ENCODE measurements at places on chromosomes 13 and 19. TPM values are rescaled to one million over a fixed set of nuclear protein-coding genes. Genes with fewer than 3 reads are reported as not detected.

ZFP14 gene
- total RNA-seq, result 1.2 TPM

ADGRE3 gene
- not detected for total RNA-seq

RNF113B gene
- not detected for total RNA-seq

TNNI3 gene
- total RNA-seq, result 63.3 TPM

SYCN gene
- total RNA-seq, result 0.36 TPM

PODNL1 gene
- 0.40 TPM for total RNA-seq

All from K562 (cell line).